Esophagus muscularis mucosa (tissue), 4 donors: ENCODE measurements at places on chromosomes 3 and 15.

DNA sequence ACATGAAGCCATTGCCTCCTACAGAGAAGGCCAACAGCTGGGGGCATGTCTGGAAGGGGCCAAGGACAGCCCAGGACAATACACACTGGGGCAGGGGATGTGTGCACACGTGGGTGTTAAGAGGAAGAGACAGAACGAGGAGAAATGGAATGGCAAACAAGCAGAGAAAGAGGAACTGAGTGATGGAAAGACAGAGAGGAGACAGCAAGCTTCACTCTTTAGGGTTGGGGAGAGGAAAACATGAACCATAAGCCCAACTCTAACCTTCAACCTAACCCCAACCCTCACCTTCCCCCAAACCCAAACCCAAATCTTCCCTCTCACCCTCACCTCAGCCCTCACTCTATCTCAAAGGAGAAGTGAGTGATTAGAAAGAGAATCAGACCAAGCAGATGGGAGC is 11.9 kb upstream of the PARL start:
- H3K4me1 ChIP-seq: no peaks in the 10 kb centered on the region
- no peaks in the 10 kb centered on the region for H3K36me3 ChIP-seq
- no peaks in the 10 kb centered on the region for H3K27me3 ChIP-seq
- no peak for DNase-seq
- H3K27ac ChIP-seq: no peak overlapping the region
- H3K4me3 ChIP-seq: no peak overlapping the region

GRCh38 chr15:85615930-85616329 is 178.8 kb downstream of the KLHL25 start:
- peaks cover 87% of the 10 kb centered on the region for H3K4me1 ChIP-seq
- H3K27ac ChIP-seq: peak overlapping the region; percentile 87
- H3K4me3 ChIP-seq: no peak overlapping the region
- no peaks in the 10 kb centered on the region for H3K27me3 ChIP-seq

DNA sequence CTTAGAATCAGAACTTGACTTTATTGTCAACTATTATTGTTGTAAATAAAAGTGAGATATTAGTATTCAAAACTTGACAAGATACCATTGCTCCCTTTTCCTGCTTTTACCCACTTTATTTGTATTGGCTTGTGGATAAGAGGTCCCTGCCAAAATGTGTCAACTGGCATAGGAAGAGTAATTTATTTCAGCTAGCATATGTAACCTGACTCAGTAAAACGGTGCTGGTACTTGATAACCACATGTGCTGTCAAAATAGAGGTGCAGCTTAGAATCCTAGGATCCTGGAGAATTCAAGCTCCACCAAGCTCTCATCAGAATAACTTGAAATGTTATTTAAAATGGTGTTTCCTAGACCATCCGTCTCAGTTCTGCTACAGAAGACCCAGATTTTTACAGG is 90.2 kb upstream of the TGFBR2 start:
- H3K27ac ChIP-seq: peak overlapping the region; percentile 79
- no peaks in the 10 kb centered on the region for H3K36me3 ChIP-seq
- DNase-seq: no peak
- H3K4me3 ChIP-seq: no peak overlapping the region
- no peaks in the 10 kb centered on the region for H3K27me3 ChIP-seq

DNA sequence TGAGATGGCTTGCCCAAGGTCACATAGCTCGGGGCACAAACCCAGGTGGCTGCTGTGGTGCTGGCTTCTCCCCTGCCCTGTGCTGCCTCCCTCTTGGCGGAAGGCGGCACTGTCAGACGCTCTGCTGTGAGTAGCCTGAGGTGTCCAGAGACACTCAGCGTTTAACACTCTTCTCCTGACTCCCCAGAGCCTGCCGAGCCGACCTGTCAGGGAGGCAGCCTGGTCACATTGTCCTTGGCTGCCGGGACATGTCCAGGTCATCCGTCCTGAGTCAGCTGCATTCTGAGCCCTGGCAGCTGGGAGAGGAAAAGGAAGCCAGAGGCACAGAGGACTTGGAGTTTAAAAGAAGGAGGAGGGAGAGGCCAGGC is 4.7 kb downstream of the LMAN1L start:
- H3K27ac ChIP-seq: peak overlapping the region; percentile 64
- peaks cover 42% of the 10 kb centered on the region for H3K4me1 ChIP-seq

GRCh38 chr15:79453446-79453845 is 21.3 kb downstream of the MINAR1 start:
- H3K4me3 ChIP-seq: no peak overlapping the region
- no peak overlapping the region for H3K27ac ChIP-seq
- peak; percentile 47 for DNase-seq
- H3K27me3 ChIP-seq: peaks cover 6% of the 10 kb centered on the region
- no peaks in the 10 kb centered on the region for H3K4me1 ChIP-seq

DNA sequence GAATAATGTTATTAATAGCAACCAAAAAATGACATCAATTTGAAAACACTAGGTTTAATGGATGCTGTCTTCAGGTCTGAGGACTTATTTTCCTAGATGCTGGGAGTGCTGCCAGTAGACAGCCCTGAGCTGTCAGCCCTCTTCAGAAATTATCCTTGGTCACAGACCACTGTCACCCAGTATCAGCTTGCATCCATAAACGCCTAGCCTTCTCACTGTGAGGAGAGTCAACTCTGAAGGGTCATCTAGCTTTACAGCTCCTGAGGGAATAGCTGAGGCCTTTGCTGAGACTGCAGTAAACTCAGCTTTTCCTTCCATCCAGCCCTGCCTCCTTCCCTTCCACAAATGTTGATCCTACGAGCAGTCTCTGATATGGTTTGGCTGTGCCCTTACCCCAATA is 19.4 kb upstream of the MNS1 start:
- no peaks in the 10 kb centered on the region for H3K36me3 ChIP-seq
- no peak overlapping the region for H3K27ac ChIP-seq
- no peaks in the 10 kb centered on the region for H3K4me1 ChIP-seq

DNA sequence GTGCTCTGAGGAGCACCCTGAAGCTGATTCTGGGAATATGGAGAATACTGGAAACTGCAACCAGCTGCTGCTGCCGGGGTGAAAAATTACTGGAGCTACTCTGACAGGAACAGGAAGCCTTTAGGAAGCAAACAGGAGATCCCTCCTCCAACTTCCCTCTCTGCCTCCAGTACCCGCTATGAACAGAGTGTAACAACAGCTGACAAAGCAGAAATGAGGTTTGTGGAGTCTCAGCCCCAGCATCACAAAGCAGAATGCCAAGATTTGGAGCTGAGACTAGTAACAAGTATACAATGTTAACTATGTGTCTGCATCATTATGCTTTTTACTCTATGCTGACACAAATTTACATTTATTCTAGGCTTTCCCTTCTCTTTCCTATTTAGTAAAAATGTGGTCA is 22.7 kb upstream of the PIAS1 start:
- no peaks in the 10 kb centered on the region for H3K27me3 ChIP-seq
- no peak overlapping the region for H3K4me3 ChIP-seq
- H3K36me3 ChIP-seq: no peaks in the 10 kb centered on the region
- DNase-seq: no peak
- no peak overlapping the region for H3K27ac ChIP-seq

DNA sequence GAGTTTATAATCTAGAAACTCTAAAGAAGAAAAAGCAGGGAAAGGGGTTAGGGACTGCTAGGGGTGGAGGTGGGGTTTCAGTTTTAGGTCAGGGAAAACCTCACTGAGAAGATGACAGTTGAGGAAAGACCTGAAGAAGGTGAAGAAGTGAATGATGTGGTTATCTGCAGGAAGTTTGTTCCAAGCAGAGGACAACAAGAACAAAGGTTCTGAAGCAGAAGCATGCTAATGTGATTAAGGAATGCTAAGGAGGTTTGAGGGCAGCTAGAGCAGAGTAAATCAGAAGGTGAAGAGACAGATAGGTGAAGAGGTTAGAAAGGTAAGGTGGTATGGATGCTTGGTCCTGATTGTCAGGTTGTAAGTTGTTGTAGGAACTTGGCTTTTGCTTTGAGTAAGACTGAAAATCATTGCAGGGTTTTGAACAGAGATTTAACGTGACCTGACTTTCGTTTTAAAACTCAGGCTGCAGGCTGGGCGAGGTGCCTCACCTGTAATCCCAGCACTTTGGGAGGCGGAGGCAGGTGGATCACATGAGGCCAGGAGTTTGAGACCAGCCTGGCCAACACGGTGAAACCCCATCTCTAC is 8.6 kb downstream of the OXSR1 start:
- DNase-seq: no peak
- H3K27me3 ChIP-seq: no peaks in the 10 kb centered on the region

DNA sequence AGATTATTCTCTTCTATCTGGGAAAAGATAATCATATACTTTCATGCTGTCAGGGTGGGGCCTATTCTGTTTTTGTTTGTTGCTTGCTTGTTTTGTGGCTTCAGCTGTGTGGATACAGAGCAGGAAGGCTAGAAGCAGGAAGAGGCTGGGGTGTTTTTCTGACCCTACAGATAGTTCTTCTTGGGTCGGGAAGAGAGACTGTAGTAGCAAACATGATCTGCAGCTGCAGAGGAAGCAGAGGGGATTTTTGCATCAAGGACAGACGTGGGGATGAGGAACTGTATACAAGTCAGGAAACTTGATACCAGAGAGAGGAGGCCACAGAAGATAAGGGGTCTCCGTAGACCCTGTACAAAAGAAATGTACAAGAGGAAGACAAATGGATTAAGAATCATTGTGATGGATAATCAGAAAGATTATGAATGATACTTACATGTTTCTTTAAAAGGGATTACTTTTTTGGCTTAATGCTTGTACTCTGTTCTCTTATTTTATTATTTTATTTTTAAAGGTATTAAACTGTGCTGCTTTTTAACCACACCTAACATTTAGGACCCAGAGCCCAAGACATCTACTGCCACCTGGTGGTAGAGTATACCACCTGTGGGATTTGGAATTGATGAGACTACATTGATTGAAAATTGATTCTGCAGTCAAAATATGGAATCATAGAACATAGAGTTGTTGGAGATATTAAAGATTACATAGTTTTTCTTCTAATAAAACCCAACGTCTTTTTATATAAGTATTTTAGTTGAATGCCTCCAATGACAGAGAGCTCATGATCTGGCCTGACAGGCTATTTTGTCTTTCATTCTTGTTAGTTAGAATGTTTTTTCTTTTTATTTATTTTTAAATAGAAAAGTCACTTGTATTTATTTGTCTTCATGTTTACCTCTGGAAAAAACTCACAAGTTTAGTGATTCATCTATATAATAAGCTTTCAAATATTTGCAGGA is 87.3 kb upstream of the ROPN1 start:
- H3K4me1 ChIP-seq: peaks cover 15% of the 10 kb centered on the region
- DNase-seq: no peak
- no peaks in the 10 kb centered on the region for H3K36me3 ChIP-seq
- H3K27ac ChIP-seq: no peak overlapping the region
- no peak overlapping the region for H3K4me3 ChIP-seq

GRCh38 chr15:55257012-55257670 is 32.5 kb downstream of the RAB27A start:
- H3K36me3 ChIP-seq: no peaks in the 10 kb centered on the region
- H3K27ac ChIP-seq: no peak overlapping the region
- no peaks in the 10 kb centered on the region for H3K4me1 ChIP-seq
- no peak for DNase-seq
- no peak overlapping the region for H3K4me3 ChIP-seq
